ENCODE measurements at places on chromosomes 7 and 10.

DNA sequence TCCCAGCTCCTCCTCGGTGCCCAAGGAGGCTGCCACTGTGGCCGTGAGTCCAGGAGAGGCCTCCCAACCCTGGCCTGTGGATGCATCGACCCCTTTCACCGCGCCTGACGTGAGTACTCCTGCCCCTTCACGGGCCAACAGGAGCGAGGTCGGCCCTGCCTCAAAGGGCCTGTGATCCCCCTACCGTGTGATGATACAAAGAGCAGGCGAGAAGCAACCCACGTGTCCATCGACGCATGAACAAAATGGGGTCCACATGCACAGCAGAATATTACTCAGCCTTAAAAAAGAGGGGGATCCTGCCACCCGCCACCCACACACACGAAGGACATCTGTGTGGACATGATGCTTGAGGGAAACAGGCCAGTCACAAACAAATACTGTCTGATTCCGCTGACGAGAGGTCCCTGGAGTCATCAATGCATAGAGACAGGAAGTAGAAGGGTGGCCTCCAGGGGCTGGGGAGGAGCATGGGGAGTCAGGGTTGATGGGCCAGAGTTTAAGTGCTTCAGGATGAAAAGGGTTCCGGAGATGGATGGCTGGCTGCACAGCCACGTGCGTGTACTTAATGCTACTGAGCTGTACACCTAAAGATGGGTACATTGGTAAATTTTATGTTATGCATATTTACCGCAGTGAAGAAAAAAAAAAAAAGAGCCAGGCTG, 151.9 kb downstream of the PRKAG2 start:
- no peaks in the 10 kb centered on the region for H3K36me3 ChIP-seq
- H3K4me3 ChIP-seq: no peak overlapping the region
- H3K27me3 ChIP-seq: no peaks in the 10 kb centered on the region
- no peak overlapping the region for H3K27ac ChIP-seq
- no peaks in the 10 kb centered on the region for H3K4me1 ChIP-seq

DNA sequence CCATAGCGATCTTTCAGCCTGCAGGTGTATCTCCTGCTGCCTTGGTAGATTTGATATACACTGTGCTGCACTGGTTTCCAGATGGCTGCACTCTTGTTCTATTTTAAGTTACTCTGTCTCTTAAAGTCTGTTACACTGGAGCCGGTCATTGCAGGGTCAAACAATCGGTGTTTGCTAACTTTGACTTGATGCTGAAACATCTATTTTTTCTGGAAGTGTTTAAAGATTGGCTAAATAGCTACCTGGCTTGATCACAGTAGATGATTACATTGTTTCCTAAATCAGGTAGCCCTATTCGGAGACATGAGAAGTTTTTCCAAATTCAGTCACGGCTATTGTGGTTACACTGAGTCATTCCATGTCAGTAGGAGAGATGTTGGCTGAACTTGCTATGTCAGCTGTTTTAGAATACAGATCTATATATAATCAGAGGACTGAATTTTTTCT, 574.8 kb downstream of the ETV1 start:
- H3K36me3 ChIP-seq: no peaks in the 10 kb centered on the region
- H3K27ac ChIP-seq: no peak overlapping the region
- no peak for DNase-seq
- H3K4me1 ChIP-seq: no peaks in the 10 kb centered on the region

GRCh38 chr7:103605640-103606039, 159.6 kb upstream of the SLC26A5 start:
- DNase-seq: no peak
- no peaks in the 10 kb centered on the region for H3K36me3 ChIP-seq
- H3K4me3 ChIP-seq: no peak overlapping the region
- no peaks in the 10 kb centered on the region for H3K27me3 ChIP-seq
- H3K27ac ChIP-seq: no peak overlapping the region

DNA sequence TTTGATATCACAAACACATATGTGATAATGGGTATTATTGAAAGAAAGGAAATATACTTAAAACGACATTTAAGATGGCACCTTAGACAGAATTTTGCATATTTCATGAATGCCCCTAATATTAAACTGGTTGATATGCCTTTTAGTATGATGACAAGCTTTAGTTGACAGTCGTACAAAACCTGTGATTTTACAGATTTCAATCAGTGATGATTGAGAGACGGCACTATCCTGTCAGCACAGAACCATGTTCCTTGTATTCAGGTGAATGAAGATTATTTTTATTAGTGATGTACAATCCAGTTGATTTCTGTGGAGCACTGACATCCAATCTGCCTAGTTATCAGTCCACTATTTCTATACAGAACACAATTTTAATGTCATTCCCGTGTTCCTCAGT, 333.0 kb downstream of the CNTNAP2 start:
- H3K4me3 ChIP-seq: no peak overlapping the region
- no peak overlapping the region for H3K27ac ChIP-seq
- no peaks in the 10 kb centered on the region for H3K4me1 ChIP-seq

DNA sequence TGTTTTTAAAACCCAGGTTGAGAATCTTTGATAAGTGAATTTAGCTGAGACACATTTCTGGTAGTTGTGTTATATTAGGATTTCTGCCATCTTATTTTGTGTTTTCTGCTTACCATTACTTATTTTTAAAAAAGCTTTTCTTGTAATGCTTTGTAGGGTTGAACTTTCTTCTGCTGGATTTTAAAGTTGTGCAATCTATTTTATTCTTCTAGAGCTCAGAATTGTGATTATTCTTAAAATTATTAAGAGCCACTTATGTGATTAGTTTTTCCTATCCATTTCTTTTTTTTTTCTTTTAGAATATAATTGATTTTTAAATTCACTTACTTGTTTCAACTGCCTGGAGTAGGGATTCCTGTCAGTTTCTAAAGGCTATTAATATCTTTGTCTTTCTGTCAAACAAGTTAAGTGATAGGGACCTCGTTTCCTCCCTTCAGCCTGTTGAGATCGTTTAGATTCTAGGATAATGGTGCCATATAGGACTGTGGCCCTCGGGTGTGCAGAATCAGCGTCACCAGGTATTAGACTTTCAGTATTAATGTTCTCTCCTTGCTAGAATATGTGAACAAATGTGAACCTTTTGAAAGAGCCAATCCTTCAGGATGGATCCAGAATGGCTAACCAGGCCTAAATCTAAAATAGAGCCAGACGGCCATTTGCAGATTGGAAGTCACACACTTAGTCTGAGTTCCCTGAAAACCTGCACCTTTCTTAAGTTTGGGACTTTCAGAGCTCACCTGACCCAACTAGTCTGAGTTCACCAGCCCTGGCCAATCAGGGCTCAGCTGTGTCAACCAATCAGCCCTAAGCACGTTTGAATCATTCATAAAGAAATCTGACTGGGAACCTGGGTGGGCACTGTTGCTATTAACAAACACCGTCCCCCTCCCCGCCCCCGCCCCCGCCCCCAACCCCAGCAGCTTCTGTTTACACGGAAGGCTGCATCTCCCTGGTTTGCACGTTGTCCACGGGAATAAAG, 26.2 kb downstream of the CUX1 start:
- no peak overlapping the region for H3K27ac ChIP-seq
- H3K36me3 ChIP-seq: no peaks in the 10 kb centered on the region
- H3K4me1 ChIP-seq: peaks cover 11% of the 10 kb centered on the region
- H3K4me3 ChIP-seq: no peak overlapping the region
- DNase-seq: no peak
- peaks cover 1% of the 10 kb centered on the region for H3K27me3 ChIP-seq

DNA sequence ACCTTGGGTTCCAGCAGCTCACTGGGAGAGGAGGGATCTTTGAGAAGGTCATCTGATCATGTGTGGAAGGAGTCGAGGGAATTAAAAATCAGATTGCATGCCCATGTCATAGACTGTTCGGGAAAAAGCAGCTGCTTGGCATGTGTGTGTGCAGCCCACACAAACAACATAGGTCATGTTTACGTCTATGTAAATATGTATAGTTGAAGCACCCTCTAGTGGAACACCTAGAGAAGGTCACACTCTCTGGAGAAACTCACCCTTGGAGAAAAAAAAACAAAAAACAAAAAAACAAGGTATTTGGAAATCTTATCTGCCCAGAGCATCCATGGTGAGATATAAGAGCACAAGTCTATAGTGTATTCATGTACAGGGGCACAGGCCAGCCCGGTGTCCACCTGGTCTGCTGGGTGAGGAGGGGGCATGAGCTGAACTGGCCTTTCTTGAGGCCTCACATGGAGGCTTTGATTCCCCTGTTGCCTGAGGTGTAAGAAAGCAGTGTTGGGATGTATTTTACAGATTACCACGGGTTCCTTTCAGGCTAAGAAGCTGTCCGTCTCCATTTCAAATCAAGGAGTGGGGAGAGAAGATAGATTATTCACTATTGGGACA, 98.0 kb downstream of the NPY start:
- peaks cover 5% of the 10 kb centered on the region for H3K4me1 ChIP-seq
- no peak for DNase-seq
- peaks cover 2% of the 10 kb centered on the region for H3K27me3 ChIP-seq
- H3K4me3 ChIP-seq: no peak overlapping the region
- H3K27ac ChIP-seq: no peak overlapping the region

GRCh38 chr10:86167121-86167761, 199.4 kb downstream of the GRID1 start:
- DNase-seq: no peak
- H3K36me3 ChIP-seq: no peaks in the 10 kb centered on the region
- H3K27me3 ChIP-seq: no peaks in the 10 kb centered on the region
- no peak overlapping the region for H3K4me3 ChIP-seq

DNA sequence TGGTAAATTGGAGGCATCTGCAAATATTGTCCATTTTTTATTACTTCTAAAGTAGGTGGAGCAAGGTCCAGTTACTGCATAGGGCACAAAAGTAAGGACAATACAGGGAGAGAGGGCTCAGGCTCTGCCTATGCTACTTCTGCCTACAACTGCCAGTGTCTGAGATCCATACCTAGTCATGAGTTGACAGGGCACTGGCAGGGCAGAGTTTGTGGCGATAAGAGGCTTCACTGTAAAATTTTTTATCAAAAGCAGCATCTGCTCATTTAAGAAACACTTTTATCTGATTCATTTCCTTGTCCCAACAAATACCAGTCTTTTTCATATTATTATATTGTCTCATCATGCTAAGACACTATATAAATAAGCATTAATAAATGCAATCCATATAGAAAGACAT, 178.0 kb downstream of the LRRN3 start:
- H3K36me3 ChIP-seq: no peaks in the 10 kb centered on the region
- H3K27ac ChIP-seq: no peak overlapping the region
- peaks cover 10% of the 10 kb centered on the region for H3K4me1 ChIP-seq
- no peak for DNase-seq
- H3K27me3 ChIP-seq: peaks cover 2% of the 10 kb centered on the region

GRCh38 chr7:2405601-2406345, 2.4 kb downstream of the CHST12 start:
- H3K4me3 ChIP-seq: peak overlapping the region; percentile 99
- peaks cover 67% of the 10 kb centered on the region for H3K4me1 ChIP-seq
- peaks cover 26% of the 10 kb centered on the region for H3K27me3 ChIP-seq
- DNase-seq: peak; percentile 92
- peaks cover 13% of the 10 kb centered on the region for H3K36me3 ChIP-seq

DNA sequence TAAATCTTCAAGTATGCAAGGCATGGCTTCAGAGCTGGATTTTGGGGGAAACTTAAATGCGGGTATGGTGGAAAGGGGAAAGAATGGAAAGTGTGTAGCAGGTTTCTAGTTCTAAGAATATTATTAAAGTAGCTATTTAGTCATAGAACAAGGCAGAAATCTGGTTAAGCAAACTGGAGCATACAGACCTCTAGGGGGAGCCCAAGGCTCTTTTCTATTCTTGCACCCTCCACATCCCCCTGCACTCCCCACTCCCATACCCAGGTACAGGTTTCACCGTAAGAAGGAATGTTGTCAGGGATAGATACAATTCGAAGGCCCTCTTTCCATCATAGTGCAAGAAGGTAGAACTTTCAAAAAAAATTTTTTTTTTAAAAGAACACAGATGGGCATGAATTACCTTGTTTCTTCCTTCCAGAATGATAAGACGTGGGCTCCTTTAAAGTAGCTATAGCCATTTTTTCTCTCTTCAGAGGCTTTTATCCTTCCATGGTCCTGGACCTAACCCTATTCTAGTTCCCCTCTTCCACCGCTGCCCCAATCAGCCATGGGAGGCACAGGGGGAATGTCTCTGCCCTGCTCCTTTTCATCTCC, 41.5 kb upstream of the SMIM30 start:
- H3K4me1 ChIP-seq: no peaks in the 10 kb centered on the region
- DNase-seq: no peak
- no peaks in the 10 kb centered on the region for H3K36me3 ChIP-seq
- H3K27me3 ChIP-seq: peaks cover 3% of the 10 kb centered on the region
- no peak overlapping the region for H3K27ac ChIP-seq
- no peak overlapping the region for H3K4me3 ChIP-seq

DNA sequence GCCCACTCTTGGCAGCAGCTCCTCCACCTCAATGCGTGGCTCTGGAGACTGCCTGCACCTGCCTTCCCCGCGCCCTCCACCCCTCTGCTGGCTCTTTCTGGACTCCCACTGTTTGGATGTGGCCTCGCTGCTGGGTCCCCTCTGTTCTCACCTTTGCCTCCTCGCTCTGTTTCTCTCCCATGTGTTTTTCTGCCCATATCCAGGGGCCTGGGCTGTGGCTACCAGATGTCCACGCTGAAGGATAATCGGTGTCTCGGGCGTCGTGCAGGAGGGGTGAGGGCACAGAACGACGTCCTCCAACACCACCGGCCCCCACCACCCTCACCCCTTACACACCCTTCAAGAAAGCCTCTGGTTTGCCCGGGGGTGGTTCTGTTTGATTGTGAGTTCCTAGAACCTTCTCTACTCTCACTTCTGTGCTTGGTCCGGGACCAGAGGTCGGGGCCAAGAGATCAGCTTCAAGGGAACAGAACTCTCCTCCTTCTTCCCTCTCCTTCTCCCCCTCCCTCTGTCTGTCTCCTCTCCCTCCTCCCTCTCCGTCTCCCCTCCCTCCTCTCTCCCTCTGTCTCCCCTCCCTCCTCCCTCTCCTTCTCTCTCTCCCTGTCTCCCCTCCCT, 31.7 kb downstream of the AP5Z1 start:
- H3K27me3 ChIP-seq: peaks cover 10% of the 10 kb centered on the region
- H3K36me3 ChIP-seq: no peaks in the 10 kb centered on the region
- no peak overlapping the region for H3K27ac ChIP-seq
- no peak overlapping the region for H3K4me3 ChIP-seq
- peaks cover 9% of the 10 kb centered on the region for H3K4me1 ChIP-seq

DNA sequence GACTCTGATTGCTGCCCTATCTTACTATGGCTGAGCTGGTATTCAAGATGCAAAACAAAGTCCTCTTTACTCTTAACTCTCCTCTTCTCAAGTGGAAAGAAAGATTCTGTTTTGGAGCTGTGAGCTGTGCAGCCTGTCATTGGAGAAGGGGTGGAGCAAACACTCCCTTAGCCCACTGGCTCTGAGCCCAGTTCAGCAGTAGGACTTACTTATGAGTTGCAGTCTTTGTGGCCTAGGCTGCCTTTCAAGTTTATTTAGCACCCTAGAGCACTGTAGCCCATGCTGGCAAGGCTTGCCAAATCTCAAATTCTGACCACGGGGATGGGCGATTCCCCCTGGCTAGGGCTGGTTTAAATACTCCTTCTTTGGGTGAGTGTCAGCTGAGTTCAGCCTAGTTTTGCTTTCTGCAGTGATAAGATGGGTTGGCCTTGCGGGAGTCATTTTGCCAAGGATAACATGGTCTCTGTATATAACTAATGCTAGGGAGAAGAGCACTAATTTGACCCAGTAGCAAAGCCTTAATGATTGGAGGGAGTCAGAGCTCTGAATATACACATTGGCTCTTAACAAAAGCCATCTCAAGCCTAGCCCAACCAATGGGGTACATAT, 110.2 kb downstream of the MYO3A start:
- H3K27ac ChIP-seq: no peak overlapping the region
- no peak for DNase-seq
- H3K36me3 ChIP-seq: no peaks in the 10 kb centered on the region
- H3K4me1 ChIP-seq: no peaks in the 10 kb centered on the region

Measured in immature natural killer cell (primary cell).